ENCODE measurements at places on chromosomes 5 and 9.

DNA sequence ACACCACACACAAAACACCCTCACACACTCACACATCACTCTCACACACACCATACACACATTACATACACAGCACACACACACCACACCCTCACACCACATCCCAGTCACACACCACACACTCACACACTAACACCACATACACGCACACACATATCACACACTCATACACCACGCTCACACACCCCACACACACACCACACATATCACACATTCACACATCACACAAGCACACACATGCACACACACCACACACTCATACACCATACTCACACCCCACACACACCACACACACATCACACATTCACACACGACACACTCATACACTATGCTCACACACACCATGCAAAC is 543 bp upstream of the UBE2QL1 start:
- DNase-seq = no peak

- no peak for DNase-seq
Measured at GRCh38 chr5:181149806-181150733, 2.7 kb downstream of the OR2V2 start.

GRCh38 chr5:62305358-62305714 is 670 bp upstream of the KIF2A start:
- DNase-seq = no peak

DNA sequence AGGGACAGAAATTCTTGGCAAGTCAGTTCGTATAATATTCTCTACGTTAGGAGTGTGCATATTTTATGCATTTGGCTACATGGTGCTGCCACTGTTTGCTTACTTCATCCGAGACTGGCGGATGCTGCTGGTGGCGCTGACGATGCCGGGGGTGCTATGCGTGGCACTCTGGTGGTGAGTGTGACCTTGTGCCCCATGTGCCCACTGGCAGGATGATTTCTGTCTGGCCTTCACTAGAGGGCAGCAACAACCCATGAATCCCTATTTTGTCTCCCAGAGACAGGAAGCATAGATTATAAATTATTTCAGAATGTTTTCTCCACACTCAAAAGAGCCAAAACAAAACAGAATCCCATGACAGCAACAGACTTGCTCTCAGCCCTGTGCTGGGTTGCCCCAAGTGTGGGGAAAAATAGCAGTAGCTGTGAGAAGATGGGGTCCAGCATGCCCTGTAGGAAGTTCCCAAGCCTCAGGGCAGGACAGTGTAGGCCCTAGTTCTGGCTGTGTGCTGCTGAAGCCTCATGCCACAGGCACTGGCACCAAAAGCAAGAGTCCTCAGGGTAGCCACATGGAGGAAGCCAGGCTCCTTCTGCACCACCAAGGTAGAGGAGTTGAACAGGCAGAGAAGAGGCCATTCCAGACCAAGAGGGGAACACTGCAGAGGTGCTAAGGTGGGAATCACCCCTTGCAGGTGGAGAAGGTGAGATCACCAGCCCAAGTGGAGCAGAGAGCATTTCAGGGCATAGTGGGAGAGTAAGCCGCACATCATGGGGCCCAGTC is 16.0 kb downstream of the SLC22A5 start:
- DNase-seq = peak; percentile 76

GRCh38 chr5:5772202-5772601 is 349.7 kb downstream of the ICE1 start:
- no peak for DNase-seq

DNA sequence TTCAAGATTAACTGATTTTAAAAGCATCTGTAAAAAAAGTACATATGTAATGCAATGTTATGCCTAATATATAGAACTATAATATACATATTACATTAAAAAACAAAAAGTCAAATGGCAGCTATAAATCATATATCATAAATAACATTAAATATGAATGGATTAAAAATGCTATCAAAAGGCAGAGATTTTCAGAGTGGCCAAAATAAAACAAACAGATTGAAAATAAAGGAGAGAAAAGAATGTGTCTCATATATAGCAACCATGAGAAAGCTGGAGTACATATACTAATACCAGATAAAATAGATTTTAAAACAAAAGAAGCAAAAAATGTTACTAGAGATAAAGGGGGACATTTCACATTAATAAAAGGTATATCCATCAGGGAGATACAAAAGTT is 38.5 kb downstream of the S1PR3 start:
- no peak for DNase-seq

- DNase-seq = no peak
Measured at GRCh38 chr9:14702200-14702720, 9.0 kb upstream of the ZDHHC21 start.

GRCh38 chr9:71897577-71897976 is 13.4 kb downstream of the ABHD17B start:
- no peak for DNase-seq

DNA sequence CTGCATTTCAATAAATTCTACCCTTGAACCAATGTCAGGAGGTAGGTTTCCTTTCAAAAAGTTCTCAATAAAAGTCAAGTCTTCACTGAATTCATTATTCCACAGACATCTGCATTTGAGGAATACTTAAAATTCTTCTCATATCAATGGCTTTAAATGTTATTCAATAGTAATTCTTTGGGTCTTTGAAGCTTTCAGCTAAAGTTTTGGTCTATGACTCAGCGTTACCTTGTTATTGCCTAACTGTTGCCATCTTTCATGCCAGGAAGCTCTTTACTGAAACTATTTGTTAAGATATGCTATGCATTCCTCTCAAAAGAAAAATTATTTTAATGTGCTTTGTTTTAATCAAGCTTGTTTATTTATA is 170.5 kb downstream of the NNT start:
- no peak for DNase-seq

DNA sequence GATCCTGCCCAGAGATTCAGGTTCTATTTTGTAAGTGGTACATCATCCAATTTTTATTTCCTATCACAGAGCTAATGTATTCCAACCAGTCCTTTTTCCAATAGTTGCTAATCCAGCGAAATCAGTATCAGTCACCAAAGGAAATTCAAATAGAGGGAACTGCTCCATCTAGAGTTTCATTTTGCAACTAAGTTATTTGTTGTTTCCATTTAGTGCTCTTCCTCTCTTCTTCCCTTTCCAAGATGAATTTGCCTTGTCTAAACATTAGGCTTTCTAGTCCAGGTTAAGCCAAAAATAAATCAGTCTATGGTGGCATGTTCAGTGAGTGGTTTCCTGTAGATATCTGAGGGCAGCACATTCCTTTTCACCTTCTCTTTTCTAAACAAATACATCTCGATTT is 79.8 kb upstream of the SPATA31D4 start:
- DNase-seq = no peak

DNA sequence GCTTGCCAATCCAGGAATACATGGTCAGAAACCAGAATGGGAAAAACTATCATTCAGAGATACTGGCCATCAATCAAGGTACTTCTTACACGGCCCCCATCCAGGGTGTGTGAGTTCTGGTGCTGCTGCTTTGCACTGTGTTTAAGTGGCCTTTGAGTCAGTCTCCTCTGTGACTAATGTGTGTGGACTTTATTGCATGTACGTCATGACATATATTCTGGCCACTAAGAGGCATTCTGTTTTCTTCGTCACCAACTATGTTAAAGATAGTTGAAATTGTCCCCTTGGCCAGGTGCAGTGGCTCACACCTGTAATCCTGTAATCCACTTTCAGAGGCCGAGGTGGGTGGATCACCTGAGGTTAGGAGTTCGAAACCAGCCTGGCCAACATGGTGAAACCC is 8.5 kb downstream of the EXOSC3 start:
- DNase-seq = no peak

- DNase-seq = no peak
Measured at GRCh38 chr5:138565100-138565821, 9.9 kb downstream of the HSPA9 start.

DNA sequence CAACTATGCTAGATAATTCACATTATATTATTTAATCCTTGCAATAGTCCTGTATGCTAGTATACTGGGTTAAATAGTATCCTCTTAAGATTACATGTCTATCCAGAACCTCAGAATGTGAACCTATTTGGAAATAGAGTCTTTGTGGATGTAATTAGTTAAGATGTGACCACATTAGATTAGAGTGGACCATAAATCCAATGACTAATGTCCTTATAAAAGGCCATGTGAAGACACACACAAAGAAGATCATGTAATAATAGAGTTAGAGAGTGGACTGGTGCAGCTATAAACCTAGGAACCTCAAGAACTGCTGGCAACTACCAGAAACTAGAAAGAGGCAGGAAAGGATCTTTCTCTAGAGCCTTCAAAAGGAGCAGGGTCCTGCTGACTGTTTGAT is 263.6 kb upstream of the PTGER4 start:
- DNase-seq = no peak

- no peak for DNase-seq
Measured at GRCh38 chr5:128813317-128814070, 151.8 kb upstream of the SLC27A6 start.

DNA sequence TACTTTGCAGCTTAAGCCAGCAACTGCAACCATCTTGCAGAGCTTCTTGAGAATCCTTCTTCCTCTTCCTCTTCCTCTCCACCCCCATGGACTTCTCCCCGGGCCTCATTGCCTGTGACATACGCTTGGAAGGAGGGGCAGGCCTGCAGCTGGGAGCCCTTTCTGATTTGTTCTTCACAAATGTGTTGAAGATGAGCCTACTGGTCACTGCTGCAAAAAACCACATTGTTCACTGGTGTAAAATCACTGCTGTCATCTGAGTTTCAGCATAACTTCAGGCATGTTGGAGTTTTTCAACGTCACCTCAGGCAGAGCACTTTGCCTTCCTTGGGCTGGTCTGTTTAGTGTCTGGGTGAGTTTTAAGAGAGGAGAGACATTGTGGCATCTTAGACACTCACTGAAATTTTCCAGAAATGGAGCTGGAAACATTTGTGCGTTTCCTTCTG is 7.9 kb downstream of the TJP2 start:
- no peak for DNase-seq

DNA sequence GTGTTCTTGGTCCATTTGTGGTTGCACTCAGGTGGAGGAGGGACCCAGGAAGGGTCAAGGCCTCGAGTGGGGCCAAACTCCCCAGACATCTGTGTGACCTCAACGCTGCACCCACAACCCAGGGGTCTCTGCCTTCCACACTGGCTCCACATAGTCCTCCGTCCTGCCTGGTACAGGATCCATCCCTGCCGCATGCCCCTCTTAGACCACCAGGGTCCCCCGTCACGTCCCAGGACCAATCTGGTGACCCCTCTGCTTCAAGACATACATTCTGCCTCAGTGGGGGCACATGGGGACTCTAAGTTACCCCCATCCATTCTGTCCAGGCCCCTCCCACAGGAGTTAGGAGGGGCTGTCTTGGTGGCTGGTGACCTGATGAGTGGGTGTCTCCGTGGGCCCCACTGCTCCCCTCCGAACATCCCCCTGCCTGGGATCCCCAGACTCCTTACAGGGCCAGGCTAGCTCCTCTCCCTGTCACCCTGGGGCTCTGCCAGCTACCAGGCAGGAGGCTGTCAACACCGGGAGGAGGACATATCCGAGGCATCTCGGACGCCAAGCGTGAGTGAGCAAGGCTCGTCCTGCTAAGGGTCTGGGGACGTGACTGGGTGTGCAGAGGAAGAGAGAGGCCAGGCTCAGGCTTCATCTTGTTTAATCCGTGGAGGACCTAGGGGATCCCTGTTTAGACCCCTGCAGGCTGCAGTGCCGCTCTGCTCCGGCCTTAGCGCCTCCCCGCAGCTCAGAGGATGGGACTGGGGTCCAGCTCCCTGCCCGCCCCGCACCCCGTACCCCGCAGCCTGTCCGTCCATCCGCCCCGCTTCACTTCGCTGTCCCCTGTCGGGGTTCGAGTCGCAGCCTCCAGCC is 32.3 kb downstream of the TSPAN17 start:
- no peak for DNase-seq

GRCh38 chr9:124754289-124754688 is 16.8 kb downstream of the NR6A1 start:
- no peak for DNase-seq

GRCh38 chr9:95515272-95516113 is 1.3 kb downstream of the PTCH1 start:
- DNase-seq = peak; percentile 80

DNA sequence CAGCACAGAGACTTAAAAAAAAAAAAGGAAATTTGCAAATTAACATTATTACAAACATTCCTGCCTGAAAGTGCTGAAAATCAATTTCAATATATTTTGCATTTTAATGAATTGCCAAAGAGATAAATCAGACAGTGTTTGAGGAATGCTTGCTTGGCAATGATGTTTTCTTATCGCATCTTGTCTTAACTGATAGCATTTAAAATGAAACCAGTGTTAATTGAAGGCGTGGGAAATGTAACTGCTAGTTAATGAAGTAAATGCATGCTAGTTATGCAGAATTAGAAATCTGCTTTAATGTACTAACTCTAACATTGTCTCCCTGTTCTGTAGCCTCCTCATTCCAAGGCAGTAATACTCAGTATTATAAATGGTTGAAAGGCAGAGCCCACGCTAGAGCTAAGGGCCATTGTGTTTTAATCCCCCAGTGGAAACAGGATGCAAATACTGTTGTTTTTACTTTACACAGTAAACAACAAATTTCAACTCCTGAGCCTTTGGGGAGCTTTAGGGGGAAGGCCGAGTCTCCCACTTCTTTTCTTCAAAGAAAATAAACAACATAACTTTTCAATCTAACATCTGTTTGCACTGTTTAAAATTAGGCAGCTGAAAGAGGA is 586.9 kb downstream of the TLE4 start:
- DNase-seq = no peak

- no peak for DNase-seq
Measured at GRCh38 chr5:75484605-75485004, 26.8 kb downstream of the CERT1 start.

DNA sequence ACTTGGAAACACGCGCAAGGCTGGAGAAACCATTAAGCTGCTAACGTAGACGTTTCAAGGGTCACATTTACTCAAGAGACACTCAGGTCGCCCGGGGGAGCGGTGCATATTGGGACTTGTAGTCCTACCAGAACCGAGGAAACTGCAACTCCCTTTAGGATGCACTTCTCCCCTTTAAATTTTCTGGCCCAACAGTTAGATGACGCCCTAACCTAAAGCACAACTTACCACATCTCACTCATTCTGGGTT is 384 bp upstream of the DMXL1 start:
- DNase-seq = no peak

DNA sequence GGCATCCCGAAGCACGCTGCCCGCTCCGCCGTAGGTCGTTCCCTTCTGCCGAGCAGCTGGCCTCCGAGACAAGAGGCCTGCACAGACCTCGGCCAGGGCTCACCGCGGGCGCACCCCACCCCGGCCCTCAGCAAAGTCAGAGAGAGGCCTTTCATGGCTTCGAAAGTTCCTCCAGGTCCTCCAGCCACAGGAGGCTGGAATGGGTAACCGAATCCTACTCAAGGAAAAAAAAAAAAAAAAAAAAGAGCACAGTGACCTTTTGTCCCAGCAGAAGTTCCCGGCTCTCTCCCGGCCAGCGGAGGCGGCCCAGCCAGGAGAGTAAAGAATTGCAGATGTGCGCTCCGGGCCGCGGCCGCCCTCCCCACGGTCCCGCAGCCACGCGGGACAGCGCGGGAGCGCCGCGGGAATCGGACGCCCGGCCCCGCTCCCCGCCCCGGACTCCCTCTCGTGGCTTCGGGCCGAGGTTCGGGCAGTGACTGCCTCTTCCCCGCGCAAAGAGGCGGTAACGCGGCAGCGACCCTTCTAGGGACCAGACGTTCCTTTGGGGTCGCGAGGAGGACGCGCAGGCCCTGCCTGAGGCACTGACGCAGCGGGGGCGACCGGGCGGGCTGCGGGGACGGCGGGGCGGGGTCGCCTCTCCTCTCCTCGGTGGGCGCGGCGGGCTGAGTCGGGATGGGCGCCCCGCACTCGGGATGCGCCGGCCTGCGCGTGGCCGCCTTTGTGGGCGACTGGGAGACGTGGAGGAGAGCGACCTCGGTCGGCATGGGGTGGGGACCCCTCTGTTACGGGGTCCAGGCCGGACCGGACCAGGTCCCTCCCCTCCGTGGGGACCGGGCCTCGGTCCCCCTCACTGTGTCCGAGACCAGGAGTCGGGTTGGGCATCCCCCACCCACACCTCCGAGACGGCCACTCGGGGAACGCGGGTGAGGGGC is 754 bp downstream of the GFPT2 start:
- peak; percentile 78 for DNase-seq
